ENCODE measurements at places on chromosomes 11 and 22.

GRCh38 chr11:64130618-64131017 is 35.3 kb downstream of the MACROD1 start:
- DNase-seq = no peak

GRCh38 chr22:23121424-23121823 is 20.4 kb downstream of the RSPH14 start:
- no peak for DNase-seq

- DNase-seq = no peak
Measured at GRCh38 chr22:46796566-46797195, 34.2 kb downstream of the TBC1D22A start.

GRCh38 chr11:57241353-57241972 is 4.4 kb upstream of the APLNR start:
- no peak for DNase-seq

DNA sequence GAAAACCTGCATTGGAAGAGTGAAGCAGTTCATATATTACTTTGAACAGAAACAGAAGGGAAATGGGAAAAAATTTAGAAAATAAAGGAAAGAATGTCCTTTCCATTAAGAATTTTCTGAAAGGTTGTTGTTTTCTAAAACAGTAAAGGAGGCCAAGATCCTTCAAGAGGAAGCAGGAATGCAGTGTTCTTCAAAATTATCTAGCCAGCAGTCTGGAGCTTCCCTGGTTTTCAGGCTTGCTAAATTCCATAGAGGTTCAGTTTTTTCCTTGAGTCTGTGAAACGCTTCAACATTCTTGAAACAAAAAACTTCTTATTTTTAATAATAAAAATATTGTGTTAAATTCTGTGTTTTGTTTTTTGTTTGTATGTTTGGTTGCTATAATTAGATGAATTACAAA is 189.0 kb upstream of the ANO3 start:
- no peak for DNase-seq

Data from posterior vena cava (tissue), 2 donors.